Activated CD8-positive, alpha-beta T cell treated with anti-CD3 and anti-CD28 coated beads, Interleukin-2, amount 10 ng/mL, durations not matched to agents 7 days and 5 days (primary cell): ENCODE measurements at places on chromosomes 5 and 9. TPM values are rescaled to one million over a fixed set of nuclear protein-coding genes. Genes with fewer than 3 reads are reported as not detected.

PCDHA9 gene
- not detected for total RNA-seq

IFNA2 gene
- not detected for total RNA-seq

SPATA31A3 gene
- not detected for total RNA-seq

SLC36A1 gene
- 7.7 TPM for total RNA-seq

NFIB gene
- total RNA-seq, result not detected

C5orf52 gene
- not detected for total RNA-seq

PRSS3 gene
- not detected for total RNA-seq

RASEF gene
- total RNA-seq, result not detected

AIF1L gene
- 0.31 TPM for total RNA-seq

RGMB gene
- 0.13 TPM for total RNA-seq

BARHL1 gene
- total RNA-seq, result not detected

PCDHA1 gene
- total RNA-seq, result not detected

ANXA6 gene
- total RNA-seq, result 495 TPM

ZFP2 gene
- 0.21 TPM for total RNA-seq

COX7C gene
- 460 TPM for total RNA-seq

FAXDC2 gene
- not detected for total RNA-seq

CCNB1 gene
- total RNA-seq, result 218 TPM

TNC gene
- total RNA-seq, result not detected

PLGRKT gene
- total RNA-seq, result 30.7 TPM

MELK gene
- 74.9 TPM for total RNA-seq

C9orf72 gene
- total RNA-seq, result 10.2 TPM

ANKRD34B gene
- not detected for total RNA-seq

ITGA1 gene
- total RNA-seq, result 18.0 TPM

FBN2 gene
- total RNA-seq, result not detected

HTR1A gene
- total RNA-seq, result not detected

MEIKIN gene
- total RNA-seq, result not detected

ZNF462 gene
- not detected for total RNA-seq

CD274 gene
- total RNA-seq, result 4.9 TPM

SLC6A7 gene
- total RNA-seq, result not detected

PCDHGA3 gene
- total RNA-seq, result not detected

HNRNPAB gene
- 336 TPM for total RNA-seq

CDH12 gene
- total RNA-seq, result not detected

ROR2 gene
- total RNA-seq, result 0.05 TPM

PCDHA10 gene
- total RNA-seq, result not detected

ENTPD8 gene
- not detected for total RNA-seq

HDAC3 gene
- 91.8 TPM for total RNA-seq

ABO gene
- not detected for total RNA-seq

SIT1 gene
- total RNA-seq, result 220 TPM
